NCI-H1930 (cell line): ENCODE measurements at places on chromosomes 12 and 14.

GRCh38 chr12:91417650-91418049 lies 235.0 kb upstream of the DCN start:
- no peak for DNase-seq

- DNase-seq = no peak
Measured at GRCh38 chr14:102793531-102794328, 16.5 kb downstream of the TRAF3 start.

DNA sequence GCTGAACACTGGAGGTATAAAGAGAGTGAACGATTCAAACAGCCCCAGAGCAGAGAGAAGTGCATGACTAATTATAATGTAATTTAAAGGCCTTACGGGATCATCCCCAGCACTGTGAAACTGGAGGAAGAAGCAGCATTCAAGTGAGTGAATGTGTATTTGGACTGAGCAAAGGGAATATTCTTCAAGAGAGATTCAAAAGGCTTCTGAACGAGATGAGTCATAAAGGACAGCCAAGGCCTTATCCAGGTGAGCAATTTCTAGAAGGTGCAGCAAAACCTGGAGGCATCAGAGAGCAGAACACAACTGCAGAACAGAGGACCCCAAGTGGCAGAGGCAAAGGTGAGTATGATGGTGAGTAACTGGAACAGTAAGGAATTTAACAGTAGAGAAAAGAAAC lies 127.2 kb downstream of the BCAT1 start:
- no peak for DNase-seq

- DNase-seq = no peak
Measured at GRCh38 chr14:69780092-69780491, 13.2 kb downstream of the SRSF5 start.

DNA sequence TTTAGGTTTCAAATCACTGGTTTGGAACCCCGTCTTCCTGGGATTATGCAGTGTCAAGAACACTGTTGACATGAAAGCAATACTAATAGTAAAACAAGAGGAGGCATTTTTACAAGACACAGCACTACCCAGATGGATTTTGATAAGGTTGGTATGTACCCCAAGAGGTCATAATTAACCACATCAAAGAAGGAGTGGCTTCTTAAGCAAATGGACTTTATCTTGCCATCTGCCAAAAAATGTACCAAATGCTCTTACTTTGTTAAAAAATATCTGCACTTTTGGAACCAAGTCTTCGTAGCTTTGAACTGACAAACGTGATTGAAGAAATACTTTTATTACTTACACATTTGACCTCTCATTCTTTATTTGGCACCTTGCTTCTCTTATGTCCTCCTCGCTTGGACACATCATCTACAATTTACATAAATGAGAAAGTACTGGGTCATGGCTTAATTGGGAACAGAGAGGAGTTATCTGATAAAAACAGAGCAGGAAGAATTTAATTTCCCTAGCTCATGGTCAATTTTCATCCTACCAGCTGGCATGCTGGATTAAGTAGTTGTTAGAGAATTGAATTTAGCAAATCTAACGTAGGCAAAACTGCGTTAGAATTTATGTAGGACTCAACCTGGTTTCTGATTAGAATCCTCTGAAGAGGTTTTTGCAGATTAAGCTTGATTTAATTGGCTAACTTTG lies 54.5 kb upstream of the PRICKLE1 start:
- no peak for DNase-seq

DNA sequence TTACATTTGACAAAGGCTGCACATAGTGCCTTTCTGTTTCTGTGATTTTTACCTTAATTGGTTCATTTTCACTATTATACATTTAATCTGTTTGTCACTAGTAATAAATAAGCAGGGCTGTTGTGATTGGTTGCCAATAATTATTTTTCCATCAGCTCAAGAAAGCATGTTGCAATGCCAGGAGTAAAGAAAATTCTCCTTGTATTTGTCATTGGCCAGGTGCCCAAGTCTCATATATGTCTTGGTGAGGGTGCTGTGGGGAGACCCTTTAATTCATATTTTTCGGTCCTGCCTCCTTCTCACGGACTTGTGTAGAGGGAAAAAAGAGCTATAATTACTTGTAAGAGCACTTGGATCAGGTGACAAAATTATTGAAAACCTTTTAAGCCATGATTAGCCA lies 108.0 kb downstream of the KITLG start:
- DNase-seq = no peak
